D341Med (cell line): ENCODE measurements at places on chromosomes 12 and 14.

- no peak for DNase-seq
Measured at GRCh38 chr14:49480979-49481498, 105.1 kb downstream of the RPS29 start.

DNA sequence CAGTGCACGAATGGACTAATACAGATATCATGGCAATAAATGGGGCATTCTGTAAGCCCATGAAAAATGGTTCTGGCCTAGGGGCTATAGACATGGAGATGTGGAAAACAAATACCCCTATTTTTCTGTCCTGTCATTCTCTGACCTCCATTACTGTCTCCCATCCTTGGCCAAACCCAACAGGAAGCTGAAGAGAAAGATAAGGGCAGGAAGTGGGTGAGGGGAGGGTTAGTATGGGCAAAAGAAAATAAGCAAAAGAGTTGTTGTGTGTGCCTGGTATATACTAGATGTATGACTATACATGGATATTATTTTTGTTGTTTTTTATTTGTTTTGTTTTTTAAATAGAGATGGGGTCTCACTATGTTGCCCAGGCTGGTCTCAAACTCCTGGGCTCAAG, 339.3 kb downstream of the PCNX1 start:
- DNase-seq: no peak

- no peak for DNase-seq
Measured at GRCh38 chr12:7937833-7938506, 2.0 kb upstream of the SLC2A3 start.

DNA sequence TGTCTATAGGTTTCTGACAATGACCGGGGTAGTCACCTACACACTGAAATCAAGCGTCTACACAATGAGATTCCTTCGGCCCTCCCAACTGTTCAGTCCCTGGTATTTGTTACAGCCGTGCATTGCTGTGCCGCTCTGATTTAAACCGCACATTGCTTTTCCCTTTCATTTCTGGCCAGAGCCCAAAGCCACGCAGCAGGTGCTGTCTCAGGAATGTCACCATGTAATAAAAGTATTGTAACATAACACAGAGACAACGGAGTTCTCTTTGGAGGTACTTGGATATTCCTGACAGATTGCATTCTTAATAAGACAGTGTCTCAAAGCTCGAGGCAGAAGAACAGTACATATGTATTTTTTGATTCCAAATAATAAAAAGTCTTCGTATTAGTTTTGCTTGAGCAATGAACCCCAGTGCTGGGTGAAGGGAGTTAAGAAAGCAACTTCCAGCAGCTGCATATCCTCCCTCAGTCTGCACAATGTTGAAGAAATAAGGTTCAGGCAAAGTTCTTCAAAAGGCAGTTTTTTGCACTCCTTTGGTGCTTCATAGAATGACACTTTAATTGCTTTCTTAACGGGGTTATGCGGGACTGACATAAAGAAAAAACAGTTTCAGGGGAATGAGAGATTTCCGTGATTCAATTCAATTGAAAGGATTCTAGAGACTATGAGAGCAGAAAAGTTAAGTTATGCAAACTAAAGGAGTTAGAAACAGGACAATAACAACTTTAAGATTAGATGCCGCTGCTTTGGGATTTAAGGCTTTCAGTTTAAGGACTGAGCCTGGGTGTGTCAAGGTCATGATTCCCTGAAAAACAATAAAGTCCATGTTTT, 288.7 kb upstream of the FLRT2 start:
- DNase-seq: no peak

- DNase-seq: no peak
Measured at GRCh38 chr12:40907115-40907527, 214.9 kb downstream of the CNTN1 start.

- DNase-seq: peak; percentile 58
Measured at GRCh38 chr14:75306927-75307699, 28.5 kb downstream of the FOS start.

GRCh38 chr12:102376781-102377180, 103.6 kb downstream of the IGF1 start:
- no peak for DNase-seq

DNA sequence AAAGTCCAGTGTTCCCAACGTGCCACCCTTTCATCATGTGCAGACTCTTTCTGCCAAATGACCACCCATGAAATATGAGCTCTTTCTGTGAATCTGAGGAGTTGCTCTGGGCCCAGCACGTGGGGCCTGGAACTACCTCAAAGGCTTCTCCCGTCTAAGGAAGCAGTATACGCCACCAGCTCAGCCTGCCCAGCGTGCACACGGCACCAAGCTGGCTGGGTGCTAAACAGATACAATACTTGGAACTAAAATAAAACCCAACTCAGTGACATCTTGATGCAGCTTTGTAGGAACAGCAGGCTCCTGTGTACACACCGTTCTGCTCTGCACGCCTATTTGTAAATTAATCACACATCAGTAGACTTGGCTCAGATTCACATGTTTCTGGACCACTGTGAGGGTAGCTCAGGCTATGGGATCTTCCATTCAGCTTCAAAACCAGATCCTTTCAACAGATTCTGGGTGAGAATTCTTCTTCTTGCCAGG, 74.8 kb downstream of the ARL6IP4 start:
- DNase-seq: no peak

GRCh38 chr12:129049917-129050316, 196.6 kb downstream of the GLT1D1 start:
- no peak for DNase-seq

- DNase-seq: no peak
Measured at GRCh38 chr12:132558042-132558856, 52.1 kb downstream of the LRCOL1 start.

- DNase-seq: no peak
Measured at GRCh38 chr12:27015730-27016076, 1.5 kb upstream of the TM7SF3 start.

- no peak for DNase-seq
Measured at GRCh38 chr14:25250516-25250915, 200.6 kb upstream of the STXBP6 start.

- DNase-seq: no peak
Measured at GRCh38 chr14:64536488-64537245, 3.9 kb upstream of the HSPA2 start.

GRCh38 chr14:38944691-38945090, 158.3 kb downstream of the SEC23A start:
- no peak for DNase-seq

DNA sequence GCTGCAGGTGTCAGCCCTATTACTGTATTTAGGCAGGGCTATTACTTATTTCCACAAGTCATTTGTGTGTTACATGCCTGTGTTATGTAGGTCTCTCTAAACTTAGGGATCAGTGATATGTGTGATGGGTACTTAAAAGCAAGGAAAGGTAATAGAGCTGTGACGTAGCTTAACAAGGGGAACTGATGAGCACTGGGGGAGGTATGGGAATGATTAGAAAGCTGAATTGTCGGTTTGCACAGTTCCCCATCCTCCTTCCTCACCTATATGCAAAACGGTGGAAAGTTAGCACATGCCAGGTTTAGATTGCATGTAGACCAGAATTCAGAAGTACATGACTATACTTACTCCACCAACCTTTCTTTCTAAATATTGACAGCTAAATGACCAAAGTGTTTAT, 494.3 kb upstream of the GARIN6 start:
- no peak for DNase-seq
